ENCODE measurements at places on chromosomes 1 and 21.

GRCh38 chr1:27598902-27599528 lies 4.9 kb downstream of the AHDC1 start:
- DNase-seq = no peak

- no peak for DNase-seq
Observed at GRCh38 chr1:208243967-208244916, at the start of gene PLXNA2. Gene PLXNA2 (minus strand): TSS chr1:208244384. CDS start chr1:208217922, 26,462 bp downstream.

DNA sequence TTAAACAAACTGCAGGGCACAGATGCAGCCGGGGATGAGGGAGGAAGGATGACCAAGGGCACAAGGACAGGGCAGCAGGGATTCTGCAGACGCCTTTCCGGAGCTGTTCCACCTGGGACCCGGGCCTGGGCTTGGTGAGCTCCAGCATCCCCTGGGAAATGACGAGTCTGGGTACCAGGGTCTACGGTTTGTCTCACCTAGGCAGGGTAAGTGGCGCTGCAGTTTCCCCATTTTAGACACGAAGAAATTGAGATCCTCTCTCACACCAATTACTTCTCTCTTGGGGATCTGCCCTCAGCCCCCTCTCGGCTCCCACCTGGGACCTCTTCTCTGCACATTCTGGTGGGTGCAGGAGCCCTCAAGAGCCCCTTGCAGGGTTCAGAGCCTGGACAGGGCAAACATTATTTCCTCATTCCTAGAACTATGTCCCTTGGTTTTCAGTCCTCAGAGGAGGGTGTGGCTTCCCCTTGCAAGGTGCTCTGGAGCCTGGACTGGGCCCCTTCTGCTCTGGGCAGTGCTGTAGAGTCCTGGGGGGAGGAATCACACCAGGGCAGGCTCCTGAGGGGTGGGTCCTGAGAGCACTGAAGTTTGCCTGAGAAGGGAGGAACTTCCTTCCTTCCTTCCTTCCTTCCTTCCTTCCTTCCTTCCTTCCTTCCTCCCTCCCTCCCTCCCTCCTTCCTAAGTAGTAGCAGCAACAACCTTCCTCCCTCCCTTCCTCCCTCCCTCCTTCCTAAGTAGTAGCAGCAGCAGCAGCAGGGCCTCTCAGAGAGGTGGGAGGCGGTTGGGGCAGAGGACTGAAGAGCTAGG lies 16.0 kb downstream of the RAP1GAP start:
- peak; percentile 61 for DNase-seq

DNA sequence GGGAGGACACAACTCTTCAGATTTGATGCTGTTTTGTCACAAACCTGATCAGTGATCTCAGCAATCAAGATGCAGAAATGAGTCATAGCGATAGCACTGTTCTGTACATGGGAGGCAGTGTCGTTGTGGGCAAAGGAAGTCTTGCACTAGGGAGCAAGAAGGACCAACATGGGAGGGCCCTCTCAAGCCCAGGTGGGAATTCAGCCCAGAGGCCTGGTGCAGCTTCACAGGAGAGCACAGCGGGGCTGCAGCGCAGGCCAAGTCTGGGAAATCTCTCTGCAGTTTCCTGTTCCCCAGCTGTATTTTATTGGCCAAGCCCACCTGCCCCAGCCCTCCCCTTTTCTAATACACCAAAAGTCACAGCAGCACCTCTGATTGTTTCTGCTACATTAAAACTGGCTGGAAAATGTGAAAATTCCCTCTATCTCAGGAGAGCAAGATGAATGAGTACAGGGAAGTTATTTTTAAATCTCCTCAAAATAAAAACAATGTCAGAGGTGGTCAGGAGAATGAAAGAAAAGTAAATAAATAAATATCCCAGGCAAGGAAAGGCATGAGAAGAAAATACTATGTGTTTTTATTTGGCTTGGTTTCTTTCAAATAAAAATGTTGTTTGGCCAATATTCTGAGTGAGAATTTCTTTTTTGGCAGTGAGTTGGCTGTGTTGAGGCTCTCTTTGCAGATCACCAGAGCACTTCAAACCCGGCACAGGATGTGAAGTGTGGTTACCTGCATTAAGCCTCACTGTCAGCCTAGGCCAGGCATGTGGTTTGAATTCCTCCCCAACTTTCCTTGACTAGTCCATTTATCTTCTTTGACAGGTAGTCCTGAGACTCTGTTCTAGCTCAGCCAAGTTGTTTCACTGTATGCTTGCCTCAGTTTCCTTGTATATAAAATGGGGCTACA lies 422.1 kb downstream of the PLPP3 start:
- no peak for DNase-seq

DNA sequence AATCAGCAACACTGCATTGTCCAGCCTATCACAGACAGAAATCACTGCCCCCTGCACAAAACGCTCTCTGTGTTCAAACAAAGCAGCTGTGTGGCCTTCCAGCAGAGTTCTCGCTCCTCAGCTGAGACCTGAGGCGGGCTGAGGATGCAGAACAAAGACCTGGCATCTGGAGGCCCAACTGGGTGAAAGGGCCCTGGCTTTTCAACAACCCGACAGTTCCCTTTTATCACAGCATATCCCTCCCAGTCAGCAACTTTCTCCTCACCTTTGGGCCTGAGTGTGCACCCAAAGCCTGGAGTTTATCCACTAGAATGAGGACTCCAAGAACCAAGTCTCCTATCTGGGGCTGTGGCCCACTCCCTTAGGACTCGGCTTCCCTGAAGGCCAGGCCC lies 42.6 kb upstream of the A3GALT2 start:
- DNase-seq = no peak

GRCh38 chr1:226126824-226127569 lies 59.5 kb downstream of the ACBD3 start:
- no peak for DNase-seq

- DNase-seq = no peak
Observed at GRCh38 chr1:44947063-44947773, 39.2 kb downstream of the EIF2B3 start.

DNA sequence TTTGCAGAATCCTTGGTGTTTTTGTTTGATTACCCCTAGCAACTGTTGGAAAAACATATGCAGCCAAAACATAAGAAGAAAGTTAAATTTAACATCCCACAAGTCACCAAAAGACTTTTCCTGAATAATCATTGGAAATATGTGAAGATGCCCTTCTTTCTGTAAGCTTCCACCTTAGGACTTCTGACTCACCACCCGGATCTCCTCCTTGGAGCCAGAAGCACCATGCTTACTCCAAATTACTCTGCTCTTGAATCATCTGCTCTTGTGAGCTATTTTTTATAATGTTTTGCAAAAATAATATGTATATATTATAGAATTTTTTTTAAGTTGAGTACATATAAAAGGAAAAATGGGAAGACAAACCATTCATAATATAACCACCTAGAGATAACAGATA lies 391.7 kb downstream of the KCTD3 start:
- no peak for DNase-seq

GRCh38 chr1:30165116-30165515 lies 558.3 kb downstream of the MATN1 start:
- no peak for DNase-seq

- no peak for DNase-seq
Observed at GRCh38 chr1:87103074-87103473, 188.6 kb downstream of the HS2ST1 start.

DNA sequence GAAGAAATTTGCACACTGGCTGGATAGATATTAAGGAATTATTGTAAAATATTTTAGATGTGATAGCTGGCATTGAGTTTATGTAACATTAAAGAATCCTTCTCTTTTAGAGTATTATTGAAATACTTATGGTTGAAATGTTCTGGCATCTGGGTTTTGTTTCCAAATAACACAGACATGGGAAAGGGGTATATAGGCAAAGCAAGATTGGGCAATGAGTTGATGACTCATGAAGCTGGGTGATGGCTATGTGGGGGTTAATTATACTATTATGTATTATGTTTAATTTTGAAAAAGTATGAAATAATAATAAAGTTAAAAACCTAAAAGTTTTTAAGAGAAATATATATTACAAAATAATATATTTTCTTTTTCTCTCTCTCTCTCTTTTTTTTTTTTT lies 12.5 kb upstream of the PTPN14 start:
- DNase-seq = no peak

- DNase-seq = no peak
Observed at GRCh38 chr1:104172243-104172681, 422.6 kb downstream of the AMY1C start.

DNA sequence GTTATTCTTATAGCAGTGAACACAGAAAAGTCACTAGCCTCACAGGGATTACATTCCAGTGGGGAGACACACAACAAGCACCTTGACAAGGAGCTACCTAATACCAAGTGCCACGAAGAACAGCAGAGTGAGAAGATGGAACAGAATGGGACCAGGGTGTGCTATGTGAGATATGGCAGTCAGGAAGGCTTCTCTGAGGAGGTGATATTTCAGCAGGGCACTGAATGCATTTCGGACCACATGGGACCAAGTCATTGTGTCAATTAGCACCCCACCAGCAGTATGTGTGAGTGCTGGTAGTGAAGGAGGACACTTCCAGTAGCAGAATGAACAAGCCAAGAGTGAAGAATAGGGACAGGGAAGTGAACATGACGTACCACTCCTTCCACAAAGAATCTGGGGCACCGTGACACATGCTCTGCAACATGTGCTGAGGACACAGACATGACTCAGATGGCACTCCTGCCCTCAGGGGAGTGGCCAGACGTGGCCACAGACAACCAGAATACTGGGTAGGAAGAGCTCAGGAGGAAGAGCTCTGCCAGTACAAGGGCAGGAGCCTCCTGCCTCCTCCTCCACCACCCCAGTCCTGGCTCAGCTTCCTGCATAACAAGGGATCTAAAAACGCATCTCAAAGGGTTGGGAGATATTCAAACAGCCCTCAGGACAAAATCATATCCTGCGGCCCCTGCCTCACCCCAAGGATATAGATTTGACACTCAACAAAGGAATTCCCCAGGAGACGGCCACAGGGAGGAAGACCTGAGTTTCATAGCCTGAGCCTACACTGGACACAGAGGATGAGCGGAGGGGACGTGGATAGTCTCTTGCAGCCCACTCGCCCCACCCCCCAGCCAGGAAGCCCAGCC lies 102.5 kb downstream of the TRABD2B start:
- DNase-seq = no peak

DNA sequence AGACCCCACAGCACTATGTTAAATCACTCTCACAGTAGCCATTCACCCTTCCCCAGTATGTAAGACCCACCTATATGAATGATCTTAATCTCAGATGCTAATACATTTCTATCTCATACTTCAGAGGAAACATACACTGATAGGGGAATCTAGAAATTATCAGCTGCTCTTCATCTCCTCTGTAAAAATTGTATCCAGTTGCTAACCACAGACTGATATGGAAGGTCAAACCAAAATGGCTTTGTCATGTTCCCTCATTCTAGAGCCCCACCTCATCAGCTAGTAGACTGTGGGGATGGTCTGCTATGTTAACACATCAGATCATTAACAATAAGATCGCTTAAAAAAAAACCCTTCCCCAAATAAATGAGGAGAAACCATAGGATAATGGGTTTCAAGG lies 71.7 kb downstream of the UBR4 start:
- DNase-seq = no peak
